ENCODE measurements at places on chromosomes 7 and 10.
A peak's percentile ranks its signal among the peaks of the same experiment; 100 is the strongest.

GRCh38 chr7:134784251-134785049 lies 5.0 kb downstream of the CALD1 start:
- no peak for DNase-seq

DNA sequence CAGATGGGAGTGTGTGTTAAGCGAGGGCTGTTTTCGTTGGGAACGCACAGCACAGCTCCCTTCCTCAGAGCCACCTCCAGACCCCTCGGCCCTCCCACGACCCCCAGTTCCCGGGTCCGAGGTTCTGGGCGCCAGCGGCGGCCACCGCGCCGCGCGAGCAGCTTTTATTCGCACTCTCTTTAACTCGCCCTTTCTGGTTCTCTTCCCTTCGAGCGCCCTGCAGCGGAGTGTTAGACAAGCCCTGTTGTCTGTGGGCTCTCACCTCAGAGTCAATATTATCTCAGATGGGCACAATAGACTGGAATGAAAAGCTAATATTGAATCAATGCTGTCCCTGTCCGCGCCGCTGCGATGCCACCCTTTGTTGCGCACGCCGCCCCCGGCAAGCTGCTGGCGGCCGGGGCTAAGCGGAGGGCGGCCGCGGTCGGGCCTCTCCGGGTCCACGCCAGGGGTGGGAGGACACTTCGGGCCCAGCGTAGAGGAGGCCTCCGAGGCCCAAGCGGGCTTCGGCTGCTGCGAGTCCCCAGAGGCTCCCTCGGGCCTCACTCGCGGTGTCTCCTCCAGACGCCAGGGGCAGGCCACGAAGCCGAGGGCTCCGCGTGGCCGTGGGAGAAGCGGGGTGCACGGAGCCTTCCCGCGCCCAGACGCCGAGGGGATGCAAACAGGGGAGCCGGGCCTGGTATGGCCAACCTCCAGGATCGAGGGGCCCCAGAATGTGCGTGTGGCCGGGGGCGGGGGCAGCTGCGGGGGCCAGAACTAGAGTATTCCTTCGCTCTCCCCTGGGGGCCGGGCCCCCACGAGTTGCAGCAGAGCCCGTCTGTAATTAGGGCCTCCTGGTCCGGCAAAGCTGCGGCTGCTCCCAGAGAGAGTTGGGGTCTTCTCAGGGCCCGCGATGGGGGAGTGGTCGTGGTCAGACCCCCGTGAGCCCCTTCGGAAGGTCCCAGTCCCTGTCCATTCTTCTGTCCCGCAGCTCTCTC lies 7.9 kb upstream of the EMX2 start:
- no peak for DNase-seq

- peak; percentile 40 for DNase-seq
These were observed 74.3 kb upstream of the GNAI1 start for GRCh38 chr7:80060218-80060806.

GRCh38 chr7:105775580-105775979 lies 100.8 kb downstream of the ATXN7L1 start:
- DNase-seq, result no peak

GRCh38 chr10:122669842-122670241 lies 29.8 kb downstream of the C10orf120 start:
- DNase-seq, result no peak
